ENCODE measurements at places on chromosomes 6 and 20.
A peak's percentile ranks its signal among the peaks of the same experiment; 100 is the strongest.

DNA sequence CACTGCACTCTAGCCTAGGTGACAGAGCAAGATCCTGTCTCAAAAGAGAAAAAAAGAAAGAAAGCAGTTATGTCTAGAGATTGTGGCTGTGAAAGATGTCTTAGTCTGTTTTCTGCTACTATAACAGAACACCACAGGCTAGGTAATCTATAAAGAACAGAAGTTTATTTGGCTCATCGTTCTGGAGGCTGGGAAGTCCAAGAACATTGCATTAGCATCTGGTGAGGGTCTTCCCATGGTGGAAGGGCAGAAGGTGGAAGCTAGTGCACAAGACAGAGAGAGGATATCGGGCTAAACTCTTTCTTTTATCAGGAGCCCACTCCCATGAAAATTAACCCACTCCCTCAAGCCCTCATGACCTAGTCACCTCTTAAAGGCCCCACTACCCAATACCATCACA, 16.2 kb upstream of the RALY start:
- no peak for DNase-seq

DNA sequence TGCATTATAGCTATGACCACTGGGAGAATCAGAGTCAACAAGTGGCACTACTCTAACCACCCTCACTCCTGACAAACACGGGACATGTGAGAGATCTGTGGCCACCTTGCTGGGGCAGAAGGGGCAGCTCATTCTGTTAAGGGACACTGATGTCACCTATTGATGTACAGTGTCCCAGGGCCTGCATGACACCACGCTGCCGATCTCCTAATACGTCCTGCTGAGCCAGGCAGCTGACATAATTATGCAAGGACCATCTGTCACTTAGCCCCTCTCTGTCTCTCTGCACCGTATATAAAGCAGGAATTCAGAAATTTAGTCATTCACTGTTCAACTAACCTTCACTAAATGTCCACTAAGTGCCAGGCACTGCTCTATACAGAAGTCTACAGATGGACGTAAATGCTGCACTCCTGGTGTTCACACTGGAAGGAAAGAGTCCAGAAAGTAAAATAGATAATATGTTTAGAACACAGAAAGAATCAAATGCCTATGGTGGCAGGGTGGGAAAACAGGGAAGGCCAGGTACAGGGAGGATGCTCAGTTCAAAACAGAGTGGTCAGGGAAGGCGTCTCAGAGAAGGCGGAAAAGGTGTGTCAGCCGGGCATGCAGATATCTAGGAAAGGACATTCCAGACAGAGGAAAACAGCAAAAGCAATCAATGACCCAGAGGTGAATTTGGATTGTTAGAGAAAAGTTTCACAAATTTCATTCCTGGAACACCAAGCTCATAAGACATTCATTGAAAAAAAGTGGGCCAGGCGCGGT, 173.8 kb downstream of the ZNF217 start:
- no peak for DNase-seq

GRCh38 chr20:3404402-3404801, 3.1 kb downstream of the DNAAF9 start:
- no peak for DNase-seq

DNA sequence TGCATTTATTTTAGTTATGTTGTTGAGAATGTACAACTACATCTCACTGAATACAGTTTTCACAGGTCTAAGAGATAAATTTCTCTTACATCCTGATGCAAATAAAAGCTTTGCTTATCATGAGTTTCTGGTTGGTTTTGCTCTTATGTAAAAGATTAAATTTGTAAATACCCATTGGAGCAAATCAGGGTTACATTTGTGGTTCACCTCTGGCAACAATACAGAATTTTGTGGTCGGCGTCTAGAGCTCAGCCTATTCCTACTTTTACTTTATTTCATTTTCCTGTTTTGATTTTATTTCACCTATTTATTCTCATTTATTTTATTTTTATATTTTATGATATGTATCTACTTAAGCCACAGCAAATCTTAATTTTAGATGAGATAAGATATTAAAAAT, 271.9 kb upstream of the MARCKS start:
- no peak for DNase-seq

GRCh38 chr6:39905640-39905975, 28.7 kb downstream of the MOCS1 start:
- no peak for DNase-seq

DNA sequence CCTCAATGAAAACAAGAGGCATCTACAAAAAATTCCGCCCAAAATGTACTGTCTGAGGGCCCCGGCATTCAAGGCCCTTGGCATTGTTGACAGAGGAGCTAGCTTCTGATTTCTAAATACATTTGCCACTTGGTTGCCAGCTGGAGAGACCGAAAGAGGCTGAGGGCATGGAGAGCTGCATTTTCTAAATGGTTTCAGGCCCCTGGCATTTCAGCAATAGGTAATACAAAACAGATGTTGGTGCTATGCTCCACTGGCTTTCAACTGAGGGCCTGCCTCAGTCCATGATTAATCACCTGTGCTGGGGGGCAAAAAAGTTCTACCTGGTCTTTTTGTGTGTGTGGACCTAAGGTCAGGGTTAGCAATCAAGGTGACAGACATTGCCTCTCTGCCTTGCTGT, 79.5 kb upstream of the ISM1 start:
- DNase-seq = no peak

GRCh38 chr6:159968295-159969203, at the start of gene IGF2R:
Gene IGF2R, plus strand, starts transcription at chr6:159969082. Its CDS starts 165 bp downstream, at chr6:159969247.
- DNase-seq = peak; percentile 87

- no peak for DNase-seq
Measured at GRCh38 chr20:36085686-36086267, 68.8 kb upstream of the EPB41L1 start.

- no peak for DNase-seq
Measured at GRCh38 chr6:158717341-158718330, 67.8 kb downstream of the SYTL3 start.

GRCh38 chr20:34724172-34724571, 20.0 kb downstream of the TP53INP2 start:
- DNase-seq = no peak

DNA sequence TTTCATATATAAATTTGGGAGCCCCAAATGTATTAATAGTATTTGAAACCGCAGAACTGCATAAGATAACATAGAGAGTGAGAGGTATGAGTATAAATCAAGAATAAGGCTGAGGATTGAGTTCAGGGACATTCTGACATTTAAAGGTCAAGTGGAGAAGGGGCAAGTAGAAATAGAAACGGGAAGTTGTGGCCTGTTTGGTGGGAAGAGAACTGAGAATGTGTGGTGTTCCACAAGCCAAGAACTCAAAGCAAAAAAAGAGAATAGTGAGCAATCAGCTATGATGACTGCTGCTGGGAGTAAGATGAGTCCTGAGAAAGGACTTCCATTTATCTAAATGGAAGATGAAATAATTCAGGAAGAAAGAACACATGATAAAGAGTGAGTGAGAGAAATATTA, 418.4 kb downstream of the CD109 start:
- DNase-seq = no peak

DNA sequence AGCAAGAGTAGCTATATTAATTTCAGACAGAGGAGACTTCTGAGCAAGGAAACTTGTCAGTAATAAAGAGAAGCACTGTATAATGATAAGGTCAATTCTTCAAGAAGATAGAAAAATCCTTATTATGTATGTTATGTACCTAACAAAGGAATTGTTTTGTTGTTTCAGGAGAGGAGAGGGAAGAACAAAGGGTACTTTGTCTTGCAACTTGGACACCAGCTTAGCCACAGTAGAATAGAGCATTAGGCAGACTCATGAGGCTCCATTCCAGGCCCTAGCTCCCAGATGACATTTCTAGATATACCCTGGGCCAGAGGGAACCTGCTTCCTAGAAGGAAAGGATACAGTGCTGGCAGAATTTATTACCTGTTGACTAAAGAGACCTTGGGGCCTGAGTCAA, 6.5 kb upstream of the NUS1 start:
- DNase-seq = no peak

DNA sequence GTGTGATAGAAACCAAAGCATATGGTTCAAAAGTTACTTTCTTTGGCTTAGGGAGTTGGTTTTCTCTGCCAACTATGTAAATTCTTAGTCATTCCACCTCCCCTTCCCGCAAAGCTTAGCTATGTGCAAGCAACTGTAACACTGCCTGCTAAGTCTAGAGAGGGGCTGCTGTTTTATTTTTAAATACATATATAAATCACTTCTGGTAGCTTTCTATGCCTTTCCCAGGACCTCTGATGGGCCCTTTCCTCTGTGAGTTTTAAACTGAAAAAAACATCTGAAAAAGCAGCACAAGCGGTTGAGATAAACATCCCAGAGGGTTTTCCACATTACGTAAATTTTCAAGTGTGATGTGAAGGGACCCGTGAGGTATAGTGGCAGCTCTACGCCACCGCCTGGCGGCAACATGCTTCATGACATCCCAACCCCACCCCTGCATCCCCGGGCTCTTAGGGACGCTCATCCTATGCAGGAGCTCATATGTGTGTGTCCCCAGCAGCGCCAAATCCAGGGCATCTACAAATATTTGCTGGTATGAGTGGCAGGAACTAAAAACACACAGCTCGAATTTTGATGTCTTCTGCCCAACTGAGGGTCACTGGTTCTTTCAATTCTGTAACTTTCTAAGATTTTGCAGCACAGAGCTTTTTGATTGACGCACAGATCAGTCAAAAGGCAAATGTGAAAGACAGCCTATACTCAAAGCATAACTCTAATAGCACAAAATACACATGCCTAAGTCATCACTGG, 12.7 kb downstream of the SAYSD1 start:
- DNase-seq = no peak

GRCh38 chr6:22647719-22648118, 78.4 kb downstream of the HDGFL1 start:
- DNase-seq = no peak

DNA sequence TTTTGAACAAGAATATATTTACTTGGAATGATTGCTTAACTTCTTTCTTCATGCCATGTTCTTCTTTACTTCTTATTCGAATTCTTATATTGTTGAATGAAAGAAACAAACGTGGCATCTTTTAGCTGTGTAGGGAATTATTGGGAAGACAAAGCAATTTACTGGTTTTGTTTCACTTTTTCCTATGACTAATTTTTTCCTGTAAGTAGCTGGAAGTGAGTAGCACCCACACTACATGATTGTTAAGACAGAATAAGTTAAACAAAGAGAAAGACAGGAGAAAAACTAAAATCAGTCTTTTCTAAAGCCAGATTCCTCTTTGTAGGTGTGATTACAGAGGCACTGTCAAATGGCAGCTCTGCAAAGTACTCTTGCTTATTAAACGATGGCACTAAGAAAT, 593.4 kb downstream of the EYS start:
- DNase-seq = no peak

DNA sequence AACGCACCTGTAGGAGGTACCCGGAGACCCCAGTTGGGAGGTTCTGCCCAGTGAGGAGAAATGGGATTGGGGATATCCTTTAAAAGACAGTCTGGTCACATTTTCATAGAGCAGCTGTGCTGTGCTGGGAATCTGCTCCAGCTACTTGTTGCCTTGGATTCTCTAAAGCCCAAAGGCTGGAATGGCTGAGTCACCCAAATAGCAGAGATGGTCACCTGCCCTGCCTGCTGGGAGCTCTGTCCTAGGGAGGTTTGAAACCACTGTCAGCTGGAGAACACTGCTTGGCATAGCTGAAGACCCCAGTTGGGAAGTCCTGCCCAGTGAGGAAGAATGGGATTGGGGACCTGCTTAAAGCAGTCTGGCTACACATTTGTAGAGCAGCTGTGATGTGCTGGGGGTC, 34.8 kb upstream of the TFB1M start:
- DNase-seq = no peak

DNA sequence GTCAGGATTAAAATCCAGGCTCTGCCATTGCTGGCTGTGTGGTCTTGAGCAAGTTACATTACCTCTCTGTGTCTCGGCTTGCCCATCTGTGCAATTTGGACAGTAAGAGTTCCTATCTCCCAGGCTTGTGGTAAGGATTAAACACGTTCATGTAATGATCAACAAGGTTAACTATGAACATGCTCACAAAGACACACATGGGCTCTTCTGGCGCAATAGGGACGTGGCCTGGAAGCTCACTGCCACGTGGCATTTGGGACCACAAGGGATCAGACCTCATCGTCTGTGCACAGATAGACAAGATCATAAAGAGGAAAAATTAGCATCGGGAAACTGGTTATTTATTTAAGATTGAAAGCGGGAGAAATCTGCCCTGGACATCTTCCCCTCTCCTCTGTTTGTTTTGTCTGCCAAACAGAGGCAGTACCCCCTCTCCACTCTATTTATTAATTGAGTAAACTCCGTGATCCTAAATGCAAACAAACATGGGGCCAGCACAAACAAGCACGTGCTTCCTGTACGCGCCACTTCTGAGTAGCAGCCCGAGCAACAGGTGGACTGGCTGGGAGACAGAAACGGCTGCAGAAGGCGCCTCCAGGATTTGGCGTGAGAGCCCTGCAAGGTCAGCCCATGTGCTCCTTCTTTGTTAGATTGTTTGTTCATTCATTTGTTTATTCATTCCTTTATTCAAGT, 95.0 kb downstream of the CDH26 start:
- no peak for DNase-seq

- DNase-seq = no peak
Measured at GRCh38 chr6:154683756-154684523, 49.3 kb upstream of the SCAF8 start.

GRCh38 chr20:49785149-49785851, 27.3 kb upstream of the SLC9A8 start:
- no peak for DNase-seq

- peak; percentile 45 for DNase-seq
Measured at GRCh38 chr6:29705389-29706231, 17.6 kb upstream of the HLA-F start.

DNA sequence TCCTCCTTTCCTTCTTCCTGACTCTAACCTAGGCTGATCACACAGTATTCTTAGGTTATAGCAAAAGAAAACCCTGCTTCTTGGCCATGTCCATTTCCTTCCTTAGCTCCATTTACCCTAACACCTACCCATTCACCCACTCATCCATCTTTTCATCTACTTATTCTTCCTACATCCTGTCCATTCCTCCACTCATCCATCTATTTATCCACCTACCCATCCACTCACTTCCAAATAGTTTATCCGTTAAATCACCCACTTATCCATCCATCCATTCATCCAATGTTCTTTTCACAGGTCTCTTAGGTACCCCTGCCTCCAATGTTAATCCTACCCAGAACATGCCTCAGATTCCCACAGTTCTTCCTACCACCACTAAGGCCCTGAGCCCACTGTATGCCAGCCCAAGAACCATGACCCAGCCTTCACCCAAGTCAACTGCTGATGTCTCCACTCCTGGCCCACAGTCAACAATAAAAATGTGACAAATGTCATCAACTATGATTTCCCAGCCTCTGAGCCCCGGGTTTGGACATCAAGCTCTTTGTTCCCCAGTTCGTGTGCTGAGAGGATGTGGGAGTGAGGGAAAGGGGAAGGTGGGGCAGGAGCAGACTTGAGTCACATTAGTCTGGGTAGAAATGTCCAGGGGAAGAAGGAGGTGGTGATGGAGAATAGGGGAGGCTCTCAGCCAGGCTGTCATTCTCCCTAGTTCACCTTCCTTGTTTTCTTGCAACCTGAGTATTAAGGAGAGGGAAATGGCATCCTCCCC, 24.4 kb downstream of the TREML4 start:
- no peak for DNase-seq

- no peak for DNase-seq
Measured at GRCh38 chr6:37826188-37826587, 6.7 kb downstream of the ZFAND3 start.

Data from stimulated activated effector memory CD8-positive, alpha-beta T cell treated with anti-CD3 and anti-CD28 coated beads, Interleukin-12 subunit alpha, Interleukin-12 subunit beta, amount 100 ng/mL, for 72 hours (primary cell).